Bronchial epithelial cell (primary cell): ENCODE measurements at places on chromosomes 7 and 10. TPM values are rescaled to one million over a fixed set of nuclear protein-coding genes. Genes with fewer than 3 reads are reported as not detected.

DNA sequence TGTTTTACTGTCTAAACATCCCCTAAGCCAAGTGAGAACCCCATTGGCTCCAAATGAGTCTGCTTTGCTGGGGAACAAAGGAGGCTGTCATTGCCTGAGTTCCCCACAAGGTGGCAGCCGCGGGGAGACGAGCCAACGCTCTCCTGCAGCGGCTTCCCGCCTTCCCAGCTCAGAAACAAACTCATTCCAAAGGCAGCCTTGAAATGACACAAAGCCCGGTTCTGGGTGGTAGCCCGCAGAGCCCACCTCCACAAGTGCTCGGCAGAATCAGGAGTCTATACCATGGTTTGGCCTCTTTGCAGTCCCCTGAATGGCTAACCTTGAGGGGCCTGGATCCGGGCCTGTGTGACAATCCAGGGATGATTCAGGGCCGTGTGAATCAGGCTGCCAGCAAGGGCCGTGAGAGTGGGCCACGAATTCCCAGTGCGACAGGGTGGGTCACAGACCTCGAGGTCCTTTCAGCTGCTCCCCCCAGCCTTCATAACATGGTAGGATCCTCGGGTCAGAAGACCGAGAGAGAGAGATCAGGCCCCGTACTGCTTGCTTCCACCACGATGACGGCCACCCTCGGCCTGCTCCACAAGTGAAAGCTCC, 79.7 kb downstream of the DLG5 start:
- peak; percentile 54 for DNase-seq

- DNase-seq, result no peak
Measured at GRCh38 chr7:96679886-96680285, 29.8 kb downstream of the SEM1 start.

- no peak for DNase-seq
Measured at GRCh38 chr7:150952331-150953050, 25.6 kb downstream of the KCNH2 start.

GRCh38 chr7:93717217-93717900, 142.8 kb upstream of the CALCR start:
- peak; percentile 90 for DNase-seq

GRCh38 chr7:41503438-41503837, 199.5 kb downstream of the INHBA start:
- peak; percentile 27 for DNase-seq

Gene CXCL12
- total RNA-seq, result under 0.01 and 1.3 TPM in 2 replicates

Gene RPA3
- 18.2 and 18.7 TPM in 2 replicates for total RNA-seq

Gene SGCE
- 20.0 and 23.0 TPM in 2 replicates for total RNA-seq

Gene ENO4
- not detected in 2 replicates for total RNA-seq

Gene SLC18A3
- not detected in 2 replicates for total RNA-seq
